ENCODE measurements at places on chromosomes 4 and X. TPM values are rescaled to one million over a fixed set of nuclear protein-coding genes. Genes with fewer than 3 reads are reported as not detected.

Gene APLN
- total RNA-seq = 8.8 TPM

Gene FGF2
- total RNA-seq = 103 TPM

Gene PLK4
- 8.2 TPM for total RNA-seq

Gene GAB1
- 27.5 TPM for total RNA-seq

Gene GLUD2
- total RNA-seq = 2.3 TPM

Gene CENPU
- 13.3 TPM for total RNA-seq

Gene AKAP14
- total RNA-seq = not detected

All from articular chondrocyte of knee joint (primary cell).